ENCODE measurements at places on chromosomes 13 and 19.

DNA sequence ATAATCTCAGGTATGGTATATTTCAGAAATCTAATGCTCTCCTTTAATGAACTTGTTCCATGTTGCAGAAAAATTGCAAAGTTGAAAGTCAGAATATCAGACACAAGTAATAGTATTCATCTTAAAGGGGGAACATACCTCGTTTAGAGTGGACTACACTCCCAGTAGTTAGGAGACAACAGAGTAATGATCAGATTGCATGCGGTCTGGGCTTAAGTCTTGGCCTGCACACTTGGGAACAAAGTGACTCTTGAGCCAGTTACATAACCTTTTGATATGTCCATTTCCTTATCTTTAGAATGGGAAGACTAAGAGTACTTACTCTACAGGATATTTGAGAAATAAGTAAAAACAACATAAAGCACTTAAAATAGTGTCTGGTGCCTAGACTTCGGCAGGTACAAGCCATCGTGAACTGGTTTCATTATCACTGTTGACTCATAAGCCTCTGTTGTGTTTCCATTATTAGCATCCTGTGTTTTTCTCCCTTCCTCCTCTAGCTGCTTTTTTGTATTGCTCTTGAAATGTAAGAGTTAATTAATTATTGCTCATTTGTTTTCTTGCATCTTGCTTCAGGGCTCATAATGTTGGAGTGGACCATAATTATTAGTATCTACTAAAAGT is 53.0 kb downstream of the DPY19L3 start:
- DNase-seq = no peak

GRCh38 chr13:68199271-68199670 is 969.1 kb upstream of the PCDH9 start:
- no peak for DNase-seq

DNA sequence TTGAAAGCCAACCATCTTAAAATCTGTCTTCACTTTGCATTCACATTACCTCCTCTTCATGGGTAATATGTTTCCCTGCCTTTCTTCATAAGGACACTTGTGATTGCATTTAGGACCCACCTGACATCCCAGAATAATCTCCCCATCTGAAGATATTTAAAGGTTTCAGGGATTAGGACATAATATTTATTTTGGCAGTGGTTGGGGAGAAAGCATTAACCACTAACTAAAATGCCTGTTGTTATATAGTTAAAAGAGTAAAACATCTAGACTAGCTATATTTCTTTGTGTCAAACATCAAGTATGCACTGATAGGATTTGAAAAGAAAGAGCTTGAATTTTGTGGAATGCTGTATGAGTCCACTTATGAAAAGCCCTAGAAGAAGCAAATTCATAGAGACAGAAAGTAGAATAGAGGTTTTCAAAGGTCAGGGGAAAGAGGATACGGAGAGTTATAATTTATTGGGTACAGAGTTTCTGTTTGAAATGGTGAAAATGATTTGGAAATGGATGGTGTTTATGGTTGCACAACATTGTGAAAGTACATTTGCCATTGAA is 457.7 kb upstream of the SPRY2 start:
- DNase-seq = no peak

DNA sequence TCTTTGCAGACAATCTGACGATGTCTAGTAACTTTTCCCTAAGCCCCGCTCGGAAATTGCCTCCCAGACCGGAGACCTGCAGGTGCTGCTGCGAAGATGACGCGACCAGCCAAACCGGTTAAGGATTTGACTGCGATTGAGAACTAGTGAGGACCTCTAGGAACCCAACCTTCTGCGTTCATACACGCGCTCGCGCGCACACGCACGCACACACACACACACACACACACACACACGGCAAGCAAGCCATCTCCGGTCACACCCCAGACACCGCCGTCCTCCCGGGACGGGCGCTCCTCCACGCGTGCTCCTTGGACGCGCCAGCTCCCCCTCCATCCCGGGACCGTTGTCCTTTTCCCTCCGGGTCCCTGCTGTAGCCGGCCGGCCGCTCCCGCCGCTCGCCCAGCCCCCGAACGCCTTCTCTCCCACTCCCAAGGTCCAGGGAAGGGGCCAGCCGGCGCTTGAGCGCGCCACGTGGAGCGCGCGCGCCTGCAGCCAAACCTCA is 1.2 kb downstream of the TBC1D4 start:
- DNase-seq = no peak

DNA sequence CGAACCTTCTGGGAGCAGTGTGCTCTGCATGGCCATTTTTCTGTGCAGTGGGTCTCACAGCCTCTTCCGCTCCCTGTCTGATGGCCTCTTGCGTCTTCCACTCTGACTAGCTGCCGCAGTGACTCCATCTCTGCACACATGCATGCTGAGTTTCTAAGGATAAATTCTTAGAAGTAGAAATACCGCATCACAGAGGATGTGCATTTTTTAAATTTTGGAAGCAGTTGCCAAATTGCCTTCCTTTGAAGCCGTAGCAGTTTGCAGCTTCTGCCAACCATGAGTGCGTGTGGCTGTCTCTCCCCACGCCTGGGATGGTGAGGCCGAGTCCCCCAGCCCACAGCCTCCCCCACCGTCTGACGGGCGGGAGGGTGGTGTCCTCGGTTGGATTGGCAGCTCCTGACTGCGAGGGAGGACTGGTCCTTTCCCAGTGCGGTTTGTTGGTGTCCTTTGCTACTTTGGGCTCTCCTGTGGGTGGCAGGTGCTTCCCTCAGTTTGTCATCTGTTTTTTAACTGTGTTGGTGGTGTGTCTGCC is 9.8 kb downstream of the FZR1 start:
- DNase-seq = no peak
